ENCODE measurements at places on chromosomes 16 and 17.

- DNase-seq = no peak
Measured at GRCh38 chr17:2948721-2949468, 114.5 kb downstream of the OR1D5 start.

- no peak for DNase-seq
Measured at GRCh38 chr17:77188084-77189066, 47.6 kb downstream of the SEC14L1 start.

- no peak for DNase-seq
Measured at GRCh38 chr16:7270823-7271222, 61.8 kb upstream of the RBFOX1 start.

GRCh38 chr16:72818236-72818845 is 229.6 kb downstream of the ZFHX3 start:
- DNase-seq = no peak

DNA sequence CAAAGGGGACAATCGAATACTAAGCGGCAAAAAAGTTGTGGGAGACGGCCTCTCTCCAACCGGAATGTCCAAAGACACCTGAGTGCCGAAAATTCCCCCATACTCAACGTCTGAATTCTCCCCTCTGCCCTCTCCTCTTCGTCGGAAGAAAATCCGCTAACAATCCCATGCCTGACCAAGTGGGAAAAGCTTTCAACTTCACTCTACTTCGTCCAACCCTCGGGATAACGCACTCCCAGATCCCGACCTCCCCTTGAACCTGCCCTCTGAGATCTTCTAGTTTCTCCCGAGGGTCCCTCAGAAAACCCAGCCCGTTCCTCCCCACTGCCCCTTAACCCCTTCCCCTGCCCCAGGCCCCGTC is 961 bp downstream of the AMFR start:
- no peak for DNase-seq

- DNase-seq = no peak
Measured at GRCh38 chr16:58904291-58904690, 170.2 kb upstream of the GOT2 start.

DNA sequence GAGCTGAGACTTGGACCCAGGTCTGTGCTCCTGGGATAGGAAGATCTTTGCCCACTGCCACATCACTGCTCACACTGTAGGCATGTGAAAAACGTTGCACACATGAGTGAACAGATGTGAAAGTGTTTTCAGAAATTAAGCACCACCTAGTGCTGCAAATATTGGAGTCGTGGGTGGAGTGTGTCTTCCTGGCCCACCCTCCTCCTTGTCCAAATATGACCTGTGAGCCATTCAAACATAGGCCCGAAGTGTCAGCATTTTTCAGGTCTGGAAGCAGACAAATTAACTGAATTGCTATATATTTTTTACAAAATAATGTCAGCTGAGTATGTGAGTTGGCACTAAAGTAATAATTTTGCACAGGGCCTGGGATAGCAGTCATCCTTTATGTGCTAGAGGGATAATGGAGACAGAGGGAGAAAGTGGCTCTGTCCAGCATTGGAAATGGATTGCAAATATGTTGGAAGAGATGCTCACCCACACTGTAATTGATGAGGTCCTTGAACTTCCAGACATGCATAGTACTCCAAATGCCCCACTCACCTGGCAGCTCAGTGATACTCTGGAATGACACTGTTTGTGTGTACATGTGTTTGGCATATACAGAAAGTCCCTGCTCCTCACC is 58.7 kb downstream of the ACSM1 start:
- no peak for DNase-seq

DNA sequence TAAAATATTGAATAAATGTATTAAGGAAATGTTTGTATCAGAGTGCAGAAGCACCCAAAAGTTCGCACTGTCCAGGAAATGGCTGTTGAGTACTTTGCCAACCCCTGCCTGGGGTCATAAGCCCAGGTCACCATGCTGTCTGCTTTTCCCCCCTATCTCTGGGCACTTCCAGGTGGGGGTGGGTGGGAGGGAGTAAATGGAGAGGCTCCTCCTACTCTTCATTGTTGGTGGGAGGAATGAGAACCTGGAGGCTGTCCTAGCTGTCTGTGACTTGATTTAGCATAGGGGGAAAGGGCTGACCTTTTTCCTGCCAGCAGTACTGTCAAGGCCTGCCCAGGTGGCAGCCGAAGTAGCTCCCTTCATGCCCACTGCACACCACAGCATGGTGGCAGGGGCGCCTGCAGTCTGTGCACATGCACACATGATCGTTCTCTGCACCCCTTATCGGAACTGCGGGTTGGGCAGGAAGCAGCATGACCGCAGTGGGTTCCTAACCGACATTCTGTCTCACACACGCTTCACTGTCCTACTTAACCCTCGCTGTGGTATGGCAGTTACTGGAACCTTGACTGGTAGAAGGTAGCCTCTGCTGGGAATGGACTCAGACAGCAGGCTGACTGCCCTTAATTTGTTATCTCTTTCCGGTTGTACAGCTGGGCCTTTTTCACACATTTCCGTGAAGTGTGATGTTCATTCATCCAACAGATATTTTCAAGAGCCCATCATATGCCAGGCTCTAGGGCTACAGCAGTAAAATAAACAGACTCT is 41.5 kb downstream of the LDHD start:
- DNase-seq = no peak

DNA sequence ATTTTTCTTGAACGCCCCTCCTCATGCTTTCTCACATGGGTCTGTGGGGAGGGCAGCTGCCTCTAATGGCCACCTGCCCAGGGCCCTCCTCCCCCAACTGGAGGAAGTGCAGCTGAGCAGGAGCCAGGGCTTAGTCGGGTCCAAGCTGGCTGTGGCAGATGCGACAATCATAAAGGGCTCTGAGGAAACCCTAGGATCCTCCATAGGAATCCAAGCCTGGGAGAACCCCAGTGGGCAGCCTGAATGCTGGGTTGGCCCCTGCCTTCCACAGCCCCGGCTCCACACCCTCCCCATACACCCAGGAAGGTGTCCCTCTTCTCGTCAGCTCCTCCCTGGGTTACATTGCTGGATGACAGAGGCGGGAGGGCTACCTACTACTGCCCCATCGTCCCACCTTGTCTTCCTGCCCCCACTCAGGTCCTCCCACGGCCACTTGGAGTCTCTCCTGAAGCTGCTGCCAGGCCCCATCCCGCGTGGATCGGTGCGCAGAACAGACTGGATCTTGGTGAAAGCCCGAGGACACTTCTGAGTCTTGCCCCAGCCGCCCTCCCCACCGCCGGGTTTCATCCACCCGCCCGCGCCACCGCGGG is 15.6 kb upstream of the CBFB start:
- no peak for DNase-seq

DNA sequence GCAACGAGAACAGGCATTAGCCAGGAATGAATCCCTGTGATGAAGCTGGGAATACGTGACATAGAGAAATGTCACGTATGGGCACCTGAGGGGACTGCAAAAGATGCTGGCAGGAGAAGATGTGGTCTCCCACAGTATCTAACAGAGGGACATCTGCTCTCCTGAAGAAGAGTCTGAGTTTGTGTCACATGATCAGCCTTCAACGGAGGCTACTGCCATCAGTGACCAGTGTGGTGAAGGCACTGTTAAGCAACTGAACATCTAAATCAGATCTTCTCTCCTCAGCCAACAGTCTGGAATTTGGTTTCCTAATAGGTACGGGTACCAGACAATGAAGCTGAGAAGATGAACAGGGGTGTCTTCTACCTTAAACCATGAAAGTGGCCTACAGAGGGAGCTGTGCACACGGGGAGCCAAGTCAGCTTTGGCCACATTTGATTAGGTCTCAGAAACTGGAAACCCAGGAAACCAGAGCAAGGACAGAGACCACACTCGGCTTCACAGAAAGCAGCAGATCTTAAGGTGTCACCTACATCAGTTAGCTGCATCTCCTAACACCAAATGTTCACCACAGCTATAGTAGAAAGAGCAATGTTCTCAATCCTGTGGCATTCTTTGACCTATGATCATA is 41.8 kb downstream of the BRD7 start:
- no peak for DNase-seq

- DNase-seq = no peak
Measured at GRCh38 chr17:50583641-50584040, 23.1 kb downstream of the CACNA1G start.

DNA sequence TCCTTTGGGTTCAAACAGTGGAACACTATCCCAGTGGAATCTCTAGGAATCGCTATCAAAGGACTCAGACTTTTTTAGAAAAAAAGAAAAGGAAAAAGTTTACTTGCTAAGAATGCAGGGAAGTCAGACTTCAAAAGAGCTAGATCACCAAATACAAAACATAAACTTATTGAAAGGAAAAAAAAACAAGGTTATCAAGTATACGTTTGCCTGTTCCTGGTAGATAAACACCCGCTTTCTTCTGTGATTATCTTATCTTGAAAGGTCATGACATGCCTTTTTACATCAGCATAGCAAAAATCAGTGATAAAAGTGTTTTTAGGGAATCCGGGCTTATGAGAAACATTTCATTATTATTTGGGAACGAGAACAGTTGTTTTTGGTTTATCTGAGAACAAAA is 129.3 kb upstream of the TMEM97 start:
- no peak for DNase-seq

- no peak for DNase-seq
Measured at GRCh38 chr16:30457256-30457655, 11.6 kb upstream of the SEPHS2 start.

- peak; percentile 53 for DNase-seq
Measured at GRCh38 chr17:29761040-29761761, 138.5 kb upstream of the CORO6 start.

- no peak for DNase-seq
Measured at GRCh38 chr17:72432881-72433280, 312.1 kb downstream of the SOX9 start.

DNA sequence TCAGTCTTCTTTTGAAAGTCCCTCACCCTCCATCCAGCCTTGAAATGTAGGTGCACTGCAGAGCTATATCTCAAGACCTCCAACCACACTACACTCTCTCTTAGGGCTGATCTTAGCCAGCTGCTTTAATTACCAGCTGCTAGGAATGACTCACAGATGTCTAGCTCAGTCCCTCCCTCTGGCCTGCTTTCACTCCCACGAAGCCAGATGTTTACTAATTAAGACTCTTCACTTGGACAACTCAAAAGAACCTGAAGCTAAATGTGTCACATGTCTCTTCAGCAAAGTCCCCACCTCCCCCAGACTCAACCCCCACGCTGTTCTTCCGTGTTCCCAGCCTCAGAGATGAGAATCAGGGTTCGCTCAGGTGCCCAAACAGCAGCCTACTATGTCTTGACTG is 2.6 kb downstream of the GTF3C1 start:
- DNase-seq = no peak

GRCh38 chr17:30372755-30373154 is 6.0 kb upstream of the CPD start:
- peak; percentile 20 for DNase-seq

- DNase-seq = no peak
Measured at GRCh38 chr17:79658811-79659207, 48.0 kb upstream of the RBFOX3 start.

DNA sequence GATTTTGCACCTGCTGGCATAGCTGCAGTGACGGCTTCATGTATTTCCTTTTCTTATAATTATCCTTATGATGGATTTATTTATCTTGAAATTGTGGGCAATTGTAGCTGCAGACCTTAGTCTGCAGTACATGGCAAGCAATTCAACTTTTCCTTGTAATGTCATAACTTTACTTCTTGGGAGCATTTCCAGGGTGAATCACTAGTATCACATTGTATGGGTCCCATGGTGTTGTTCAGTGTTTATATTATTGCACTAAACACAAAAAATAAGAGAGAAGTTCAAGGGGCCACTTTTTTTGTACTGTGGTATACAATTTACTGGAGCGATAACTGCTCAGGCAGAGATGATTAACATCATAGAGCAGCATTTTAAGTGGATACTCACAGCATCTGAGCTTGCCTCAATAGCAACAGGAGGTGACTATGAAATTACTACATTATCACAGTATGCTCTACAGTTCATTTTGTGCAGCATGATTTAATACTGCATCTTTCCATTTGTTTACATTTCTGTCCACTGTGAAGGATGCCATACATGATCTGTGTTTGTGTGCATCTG is 169.5 kb downstream of the STX8 start:
- DNase-seq = no peak

- no peak for DNase-seq
Measured at GRCh38 chr16:30004811-30005242, 6.0 kb downstream of the DOC2A start.

GRCh38 chr16:64363039-64363438 is 758.8 kb downstream of the CDH11 start:
- DNase-seq = no peak

- no peak for DNase-seq
Measured at GRCh38 chr17:17937958-17938357, 34.2 kb downstream of the TOM1L2 start.

DNA sequence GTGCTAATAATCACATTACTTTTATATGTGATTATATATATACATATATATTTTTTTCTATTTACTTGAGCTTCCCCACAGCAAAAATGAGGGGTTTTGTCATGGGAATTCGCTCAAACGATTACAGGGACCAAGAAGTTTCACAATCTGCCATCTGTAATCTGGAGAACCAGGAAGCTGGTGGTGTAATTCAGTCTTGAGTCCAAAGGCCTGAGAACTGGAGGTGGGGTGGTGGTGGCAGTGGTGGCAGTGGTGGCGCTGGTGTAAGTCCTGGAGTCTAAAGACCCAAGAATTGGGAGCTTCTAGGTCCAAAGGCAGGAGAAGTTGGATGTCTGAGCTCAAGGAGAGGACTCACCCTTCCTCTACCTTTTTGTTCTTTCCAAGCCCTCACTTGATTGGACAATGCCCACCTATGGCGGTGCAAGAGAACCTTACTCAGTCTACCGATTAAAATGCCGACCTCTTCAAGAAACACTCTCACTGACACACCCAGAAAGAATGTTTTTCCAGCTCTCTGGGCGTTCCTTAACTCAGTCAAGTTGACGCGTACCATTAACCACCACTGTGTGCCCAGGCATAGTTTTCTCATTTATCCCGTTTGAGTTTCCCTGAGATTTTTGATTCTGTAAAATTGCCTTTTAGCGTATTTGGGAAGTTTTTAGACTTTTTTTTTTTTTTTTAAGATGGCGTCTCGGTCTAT is 31.9 kb downstream of the POLR2A start:
- DNase-seq = no peak

- no peak for DNase-seq
Measured at GRCh38 chr17:35488991-35489390, 40.4 kb upstream of the SLFN13 start.

DNA sequence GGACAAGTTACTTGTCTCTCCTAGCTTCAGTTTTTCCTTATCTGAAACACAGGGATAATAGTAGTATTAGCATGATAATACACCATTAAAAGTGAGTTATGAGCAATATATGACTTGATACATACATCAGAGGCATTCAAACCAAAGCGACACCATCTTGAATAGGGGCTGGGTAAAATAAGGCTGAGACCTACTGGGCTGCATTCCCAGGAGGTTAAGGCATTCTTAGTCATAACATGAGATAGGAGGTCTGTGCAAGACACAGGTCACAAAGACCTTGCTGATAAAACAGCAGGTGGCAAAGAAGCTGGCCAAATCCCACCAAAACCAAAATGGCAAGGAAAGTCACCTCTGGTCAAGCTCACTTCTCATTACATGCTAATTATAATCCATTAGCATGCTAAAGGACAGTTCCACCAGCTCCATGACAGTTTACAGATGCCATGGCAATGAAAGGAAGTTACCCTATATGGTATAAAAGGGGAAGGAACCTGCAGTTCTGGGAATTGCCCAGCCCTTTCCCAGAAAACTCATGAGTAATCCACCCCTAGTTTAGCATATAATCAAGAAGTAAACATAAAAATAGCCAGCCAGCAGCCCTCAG is 37.2 kb upstream of the HS3ST3A1 start:
- no peak for DNase-seq

- DNase-seq = no peak
Measured at GRCh38 chr17:72733619-72734282, 358.7 kb downstream of the SLC39A11 start.
